Dorsolateral prefrontal cortex (tissue), 122 donors: ENCODE measurements at places on chromosomes 2 and 18.
A peak's percentile ranks its signal among the peaks of the same experiment; 100 is the strongest.

DNA sequence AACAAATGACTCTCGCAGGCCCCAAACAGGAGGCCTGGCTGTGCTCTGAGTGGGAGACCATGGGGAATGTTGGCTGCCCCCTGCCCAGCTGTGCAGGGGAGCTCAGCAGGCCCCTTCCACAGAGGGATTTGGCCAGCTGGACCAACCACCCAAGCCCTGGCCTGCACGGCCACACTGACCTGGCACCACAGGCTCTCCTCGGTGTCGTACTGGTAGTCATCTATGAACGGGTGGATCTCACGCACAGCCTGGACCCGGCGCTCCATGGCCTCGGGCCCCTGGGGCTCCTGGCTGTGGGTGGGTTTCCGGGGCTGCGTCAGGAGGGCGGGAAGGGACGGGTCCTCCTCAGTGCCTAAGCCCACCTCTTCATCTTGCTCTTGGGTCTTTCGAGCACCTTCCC, 74.5 kb downstream of the POLR1A start:
- DNase-seq = no peak

DNA sequence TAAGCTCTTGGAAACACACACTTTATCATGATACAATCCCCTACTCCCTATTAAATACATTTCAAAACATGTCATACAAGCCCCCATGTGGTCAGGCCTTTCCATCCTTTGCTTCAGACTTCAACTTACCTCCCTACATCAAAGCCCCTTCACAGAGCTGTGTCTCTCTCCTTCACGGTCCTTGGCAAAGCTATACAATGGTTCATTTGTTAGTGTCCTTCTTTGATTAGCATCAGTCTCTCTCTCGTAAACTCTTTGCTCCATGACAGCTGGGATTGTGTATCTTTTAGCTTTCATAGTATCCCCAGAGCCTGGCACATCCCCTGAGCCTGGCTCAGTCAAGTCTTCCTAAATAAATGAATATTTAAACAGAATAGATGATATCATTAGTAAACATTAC, 25.6 kb upstream of the INSIG2 start:
- DNase-seq = no peak

DNA sequence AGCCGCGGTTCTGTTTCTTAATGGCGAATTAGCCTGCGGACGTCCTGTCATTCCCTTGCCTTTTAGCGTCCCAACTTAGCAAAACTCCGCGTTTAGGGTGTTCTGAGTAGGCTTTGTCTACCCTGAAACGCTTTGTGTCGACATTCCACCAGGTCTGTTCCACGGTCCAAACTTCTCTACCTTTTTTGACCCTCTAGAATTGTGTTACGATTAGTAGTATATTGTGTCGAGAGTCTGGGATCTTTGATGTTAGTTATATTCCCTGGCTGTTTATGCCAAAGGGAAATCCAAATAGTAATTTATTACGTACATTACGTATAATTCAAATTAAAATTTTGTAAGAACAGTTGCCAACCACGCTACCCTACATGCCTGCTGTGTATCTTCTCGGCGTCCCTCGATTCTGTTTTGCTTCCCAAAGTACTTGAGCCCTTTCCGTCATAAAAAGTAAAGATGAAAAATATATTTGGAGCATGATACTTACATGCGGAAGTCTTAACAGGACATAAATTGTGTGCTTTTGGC, 495 bp upstream of the TTC32 start:
- DNase-seq = no peak

GRCh38 chr2:175036582-175037018, 31.4 kb upstream of the CHN1 start:
- no peak for DNase-seq

DNA sequence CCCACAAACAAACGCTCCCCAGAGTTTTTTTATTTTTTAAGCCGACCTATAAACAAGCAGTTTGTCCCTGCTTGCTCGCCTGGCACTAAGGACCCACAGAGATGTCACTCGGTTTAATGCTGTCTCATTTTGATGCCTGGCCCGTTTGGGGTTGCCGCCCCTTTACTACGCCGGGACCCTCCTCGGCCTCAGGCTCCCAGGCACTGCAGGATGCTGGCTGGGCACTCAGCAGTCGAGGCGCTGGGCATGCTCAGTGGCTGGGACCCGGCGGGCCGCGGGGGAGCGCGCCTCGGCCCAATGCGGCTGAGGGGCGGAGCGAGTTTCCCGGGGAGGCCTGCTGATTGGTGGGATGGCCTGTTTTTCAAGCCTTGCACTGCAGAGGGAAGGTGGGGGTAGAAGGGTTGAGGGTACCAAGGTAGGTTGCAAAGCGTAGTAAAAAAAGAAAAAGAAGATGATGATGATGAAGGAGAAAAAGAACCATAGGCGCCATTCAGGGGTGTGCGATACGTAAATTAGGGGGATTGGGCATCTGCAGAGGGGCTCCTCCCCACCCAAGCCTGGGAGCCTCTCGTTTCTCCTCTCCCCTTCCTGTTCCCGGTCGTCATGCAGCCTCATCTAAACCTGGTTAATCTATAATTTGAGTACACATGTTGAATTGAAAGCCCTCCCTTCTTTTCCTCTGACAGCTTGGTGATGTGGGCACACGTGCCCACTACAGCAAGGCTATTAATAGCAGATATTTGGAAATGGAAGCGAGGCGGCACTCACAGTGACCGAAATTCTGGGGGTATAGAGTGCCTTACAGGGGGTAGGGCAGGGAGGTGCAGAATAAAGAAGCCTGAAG, 1.5 kb upstream of the IRS1 start:
- peak; percentile 89 for DNase-seq

GRCh38 chr2:46657042-46657504, 177.7 kb downstream of the TMEM247 start:
- DNase-seq = no peak

GRCh38 chr2:217834744-217835513, 167.9 kb downstream of the TNS1 start:
- no peak for DNase-seq

GRCh38 chr2:220434385-220434784, 807.0 kb downstream of the SLC4A3 start:
- DNase-seq = no peak

GRCh38 chr2:58109481-58109880, 62.9 kb downstream of the VRK2 start:
- DNase-seq = no peak

- DNase-seq = no peak
These were observed 608.3 kb downstream of the ERBB4 start for GRCh38 chr2:211930331-211930730.

DNA sequence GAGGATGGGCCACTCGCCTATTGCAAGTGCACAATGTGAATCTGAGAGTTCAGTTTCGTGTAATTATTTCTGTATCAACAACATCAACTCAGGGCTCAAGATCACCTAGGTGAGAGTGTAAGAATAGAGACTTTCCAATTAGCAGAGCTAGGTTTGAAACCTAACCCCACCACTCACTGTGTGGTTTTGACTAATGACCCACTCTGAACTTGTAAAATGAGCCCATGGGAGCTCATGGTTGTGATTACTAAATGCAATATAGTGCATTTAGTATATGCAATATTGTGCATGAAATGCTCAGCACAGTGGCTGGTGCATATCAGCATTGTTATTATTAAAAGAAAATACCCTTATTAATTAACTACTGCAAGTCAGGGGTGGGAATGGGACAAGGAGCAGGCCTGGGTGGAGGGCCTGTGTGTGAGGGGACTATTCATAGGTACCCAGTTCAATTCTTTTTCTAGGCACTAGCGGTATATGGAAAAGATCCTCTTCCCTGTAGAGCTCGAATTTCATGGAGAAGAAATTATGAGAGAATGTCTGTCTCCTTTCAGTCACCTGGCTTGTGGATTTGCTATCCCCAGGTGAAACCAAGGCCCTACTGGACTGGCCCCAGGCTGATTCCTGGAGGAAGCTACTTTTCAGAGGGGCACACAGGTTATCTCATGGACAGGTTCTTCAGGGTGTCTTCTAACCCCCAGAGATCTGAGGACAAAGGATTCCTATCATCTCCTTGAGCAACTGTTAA, 169.5 kb downstream of the GFPT1 start:
- no peak for DNase-seq

GRCh38 chr2:139924070-139924469, 1143.9 kb upstream of the NXPH2 start:
- no peak for DNase-seq

DNA sequence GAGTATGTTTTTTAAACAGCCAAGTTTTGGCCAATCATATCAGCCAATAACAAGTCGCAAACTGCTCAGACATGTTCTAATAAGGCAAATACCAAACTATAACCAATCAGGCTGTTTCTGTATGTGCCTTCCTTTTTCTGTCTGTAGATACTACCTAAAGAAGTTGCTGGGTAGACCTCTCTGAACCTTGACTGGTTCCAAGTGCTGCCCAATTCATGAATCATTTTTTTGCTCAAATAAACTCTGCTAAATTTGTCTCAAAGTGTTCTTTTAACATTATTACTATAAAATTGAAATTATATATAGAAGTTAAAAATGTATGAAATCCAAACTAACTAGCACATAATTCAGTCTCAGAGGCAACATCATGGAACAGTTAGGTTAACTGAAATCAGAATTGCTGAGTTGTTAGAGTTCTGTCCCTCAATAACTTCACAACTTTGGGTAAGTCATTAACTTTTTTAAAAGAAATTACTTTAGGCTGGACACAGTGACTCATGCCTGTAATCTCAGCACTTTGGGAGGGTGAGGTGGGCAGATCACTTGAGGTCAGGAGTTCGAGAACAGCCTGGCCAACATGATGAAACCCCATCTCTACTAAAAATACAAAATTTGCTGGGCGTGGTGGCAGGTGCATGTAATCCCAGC, 4.9 kb upstream of the TTC21B start:
- no peak for DNase-seq

GRCh38 chr2:101123795-101124471, 27.2 kb downstream of the TBC1D8 start:
- no peak for DNase-seq

GRCh38 chr2:53786705-53787613, at the start of the genes ASB3 and ERLEC1:
Gene ASB3, minus strand, starts transcription at chr2:53786953. Its CDS starts 21,381 bp downstream, at chr2:53765572.
Gene ERLEC1, plus strand, starts transcription at chr2:53787044. Its CDS starts 167 bp downstream, at chr2:53787211.
- peak; percentile 84 for DNase-seq

GRCh38 chr18:29651122-29651680, 1391.3 kb downstream of the DSC3 start:
- no peak for DNase-seq

DNA sequence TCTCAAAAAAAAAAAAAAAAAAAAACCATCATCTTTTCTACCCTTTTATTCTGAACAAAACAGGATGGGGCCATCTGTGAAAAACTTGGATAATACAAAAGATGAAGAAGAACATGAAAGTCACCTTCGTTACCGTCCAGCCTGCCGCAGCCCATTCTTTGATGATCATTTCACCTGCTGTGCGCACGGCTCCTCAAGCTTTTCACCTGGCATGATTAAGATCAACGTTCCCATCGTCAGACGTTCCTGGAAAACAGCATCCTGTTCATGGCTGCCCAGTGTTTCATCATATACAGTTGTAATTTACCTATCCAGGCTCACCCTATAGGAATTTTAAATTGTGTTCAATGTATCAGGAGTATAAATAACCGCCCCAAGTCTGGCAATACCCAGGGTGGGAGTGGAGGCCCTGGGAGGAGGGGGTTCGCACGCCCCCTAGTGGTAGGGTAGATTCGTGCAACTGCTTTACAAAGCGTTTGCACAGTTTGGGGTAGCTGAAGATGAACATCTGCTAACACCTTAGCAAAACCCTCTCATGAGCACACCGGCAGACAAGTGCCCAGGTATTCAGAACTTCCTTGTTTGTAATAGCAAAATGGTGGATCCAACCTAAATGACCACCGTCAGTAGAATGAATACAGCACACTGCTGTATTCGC, 49.0 kb upstream of the GLI2 start:
- DNase-seq = no peak

GRCh38 chr2:196293751-196294515, 122.6 kb upstream of the STK17B start:
- DNase-seq = no peak

DNA sequence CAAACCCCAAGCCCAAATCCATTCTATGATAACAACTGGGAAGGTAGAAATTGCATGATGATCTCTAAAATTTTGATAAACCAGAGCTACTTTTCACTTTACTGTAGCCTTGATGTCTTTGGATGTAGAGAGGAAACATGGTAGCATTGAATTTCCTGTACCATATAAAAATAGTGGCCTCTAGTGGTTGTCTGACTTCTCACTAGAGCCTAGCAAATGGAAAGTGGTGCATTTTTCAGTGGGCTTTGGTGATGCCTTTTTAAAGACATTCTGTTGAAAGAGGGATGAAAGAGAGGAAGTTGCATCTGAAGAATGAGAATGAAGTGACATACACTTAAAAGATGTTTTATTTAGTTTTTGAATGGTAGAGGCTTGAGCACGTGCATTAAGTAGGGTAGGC, 662.2 kb downstream of the XIRP2 start:
- no peak for DNase-seq

GRCh38 chr2:26356111-26356510, 9.5 kb upstream of the ADGRF3 start:
- DNase-seq = no peak

- no peak for DNase-seq
These were observed 143.7 kb upstream of the ZFP36L2 start for GRCh38 chr2:43370146-43370545.

DNA sequence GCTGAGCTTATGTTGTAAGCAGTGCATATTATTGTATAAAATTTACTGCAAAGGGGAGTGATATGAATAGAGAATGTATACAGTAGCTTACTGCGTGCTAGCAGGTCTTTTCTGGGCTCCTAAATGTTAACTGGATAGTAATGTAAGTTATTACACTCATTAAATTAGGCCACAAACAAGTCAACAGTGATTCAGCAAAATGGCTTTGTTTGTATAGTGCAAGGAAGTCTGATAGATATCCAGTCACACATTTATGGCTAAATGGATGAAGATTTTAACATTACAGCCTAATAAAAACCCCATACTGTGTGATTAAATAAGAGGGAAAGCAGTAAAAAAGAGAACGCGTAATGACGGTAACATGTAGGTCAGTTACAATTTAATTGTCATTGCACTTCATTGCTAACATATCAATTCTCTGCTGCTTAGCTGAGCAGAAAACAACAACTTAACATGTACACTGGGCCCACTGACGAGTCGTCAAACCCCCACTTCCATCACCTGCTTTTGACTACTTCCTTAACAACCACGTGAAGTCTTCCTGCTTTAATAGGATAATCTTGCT, 665.0 kb upstream of the FANCL start:
- DNase-seq = no peak

DNA sequence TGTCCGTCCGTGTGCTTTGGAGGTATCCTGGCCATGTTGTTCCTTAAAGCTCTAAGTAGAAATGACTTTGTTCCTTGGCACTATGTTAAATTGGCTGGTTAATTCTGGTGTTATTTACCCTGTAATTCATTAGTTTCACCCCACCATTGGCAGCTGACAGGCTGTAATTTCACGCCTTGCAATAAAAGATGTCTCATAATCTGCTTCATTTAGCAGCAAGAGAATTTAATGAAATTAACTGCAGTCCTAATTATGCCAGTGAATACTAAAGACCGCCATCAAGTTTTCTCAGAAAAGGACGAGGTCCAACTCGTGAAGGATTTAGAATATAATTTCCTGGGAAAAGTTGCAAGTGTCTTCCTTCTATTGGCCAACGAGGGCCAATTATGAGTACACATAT, 319.2 kb downstream of the GBX2 start:
- DNase-seq = no peak

- DNase-seq = peak; percentile 53
These were observed 37.9 kb downstream of the ODC1 start for GRCh38 chr2:10410001-10410822.
